ENCODE measurements at places on chromosomes 1 and 21. TPM values are rescaled to one million over a fixed set of nuclear protein-coding genes. Genes with fewer than 3 reads are reported as not detected.

FAM72D gene
- 3.4 TPM for total RNA-seq

GPR157 gene
- total RNA-seq, result 26.6 TPM

AMY2B gene
- 7.0 TPM for total RNA-seq

MYOG gene
- not detected for total RNA-seq

F5 gene
- total RNA-seq, result 6.0 TPM

TAGLN2 gene
- total RNA-seq, result 208 TPM

LMX1A gene
- total RNA-seq, result 13.5 TPM

EVI5 gene
- total RNA-seq, result 29.6 TPM

Data from type B pancreatic cell (in vitro differentiated cells).